NB4 (cell line): ENCODE measurements at places on chromosomes 2 and 18.

DNA sequence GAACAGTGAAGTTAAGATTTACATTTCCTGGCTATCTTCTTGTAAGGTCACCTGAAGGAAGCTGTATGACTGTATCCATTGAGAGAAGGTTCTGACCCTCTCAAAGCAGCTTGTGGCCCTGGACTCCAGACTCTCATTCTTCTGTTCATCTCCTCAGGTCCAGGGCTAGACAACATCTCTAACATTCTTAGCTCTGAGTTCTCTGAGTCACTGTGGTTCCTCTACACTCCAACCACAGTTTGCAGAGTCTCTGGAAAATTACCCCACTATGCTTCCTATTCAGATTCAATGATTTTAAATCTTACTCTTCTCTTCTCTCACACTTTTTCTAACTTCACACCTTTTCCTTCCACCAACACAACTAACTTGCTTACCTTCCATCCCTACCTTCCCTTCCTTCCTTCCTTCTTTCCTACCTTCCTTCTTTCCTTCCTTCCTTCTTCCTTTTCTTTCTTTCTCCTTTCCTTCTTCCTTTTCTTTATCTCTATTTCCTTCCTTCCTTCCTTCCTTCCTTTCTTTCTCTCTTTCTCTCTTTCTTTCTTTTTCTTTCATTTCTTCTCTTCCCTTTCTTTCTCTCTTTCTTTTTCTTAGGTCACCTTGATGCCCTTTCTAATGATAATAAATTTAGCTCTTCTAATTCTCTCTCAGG, 824.3 kb upstream of the ZEB2 start:
- no peak for DNase-seq

GRCh38 chr18:50034029-50034428, 160.9 kb downstream of the MYO5B start:
- no peak for DNase-seq

GRCh38 chr2:10993001-10993481, 81.3 kb downstream of the KCNF1 start:
- no peak for DNase-seq

- DNase-seq, result no peak
Measured at GRCh38 chr2:10367472-10368439, 65.1 kb downstream of the HPCAL1 start.

DNA sequence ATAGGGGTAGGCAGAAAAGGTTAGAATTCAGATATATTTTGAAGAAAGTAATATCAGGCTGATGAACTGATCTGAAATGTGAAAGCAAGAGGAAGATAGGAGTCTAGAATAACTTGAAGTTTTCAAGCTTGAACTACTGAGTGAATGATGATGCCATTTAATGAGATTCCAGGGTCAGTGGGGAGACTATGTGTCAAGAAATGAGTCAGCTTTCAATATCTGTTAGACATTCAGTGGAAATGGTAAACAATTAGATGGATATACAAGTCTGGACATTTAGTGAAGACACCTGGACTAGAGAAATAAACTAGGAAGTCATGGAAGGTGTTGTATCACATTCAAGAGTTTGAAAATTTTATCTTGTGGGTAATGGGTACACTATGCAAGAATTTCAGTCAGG, 326.9 kb downstream of the FSIP2 start:
- DNase-seq, result no peak

DNA sequence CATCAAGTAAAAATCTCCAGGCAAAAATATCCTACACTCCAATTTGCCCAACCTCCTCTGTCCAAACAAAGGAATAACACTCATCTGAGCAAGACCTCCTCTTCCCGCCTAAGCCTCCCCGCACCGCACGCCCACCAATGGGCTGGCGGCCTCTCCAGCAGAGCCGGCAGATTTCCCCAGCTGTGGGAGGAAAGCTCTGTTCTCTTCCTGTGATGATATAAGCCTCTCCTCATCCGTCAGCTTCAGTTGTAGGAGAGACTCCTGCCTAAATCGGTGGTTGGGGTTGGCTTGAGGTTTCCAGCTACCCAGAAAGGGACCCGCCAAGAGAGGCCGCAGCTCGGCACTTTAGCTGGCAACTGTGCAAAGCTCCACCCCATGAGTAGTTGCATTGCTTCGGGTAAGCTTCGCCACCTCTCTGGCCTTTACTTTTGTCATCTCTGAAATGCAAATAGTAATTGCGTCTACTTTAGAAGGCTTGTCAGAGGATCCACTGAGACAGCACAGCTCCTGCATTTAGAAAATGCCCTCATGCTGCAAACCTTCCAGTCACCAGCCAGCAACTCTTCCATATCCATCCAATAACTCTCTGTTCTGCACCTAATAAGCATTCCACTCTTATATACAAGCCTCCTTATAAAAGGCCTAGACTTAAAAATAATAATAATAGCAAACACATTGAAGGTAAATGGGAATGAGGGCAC, 146.4 kb downstream of the MYT1L start:
- DNase-seq, result no peak
